ENCODE measurements at places on chromosomes 13 and 19.

DNA sequence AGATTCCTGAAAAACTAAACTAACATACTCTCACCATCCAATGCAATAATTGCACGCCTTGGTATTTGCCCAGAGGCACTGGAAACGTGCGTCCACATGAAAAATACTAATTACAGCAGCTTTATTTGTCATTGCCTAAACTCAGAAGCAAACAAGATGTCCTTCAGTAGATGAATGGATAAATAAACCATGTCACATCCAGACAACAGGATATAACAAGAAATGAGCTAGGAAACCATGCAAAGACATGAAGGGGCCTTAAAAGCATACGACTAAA, 25.0 kb downstream of the ELL start:
- DNase-seq: no peak

DNA sequence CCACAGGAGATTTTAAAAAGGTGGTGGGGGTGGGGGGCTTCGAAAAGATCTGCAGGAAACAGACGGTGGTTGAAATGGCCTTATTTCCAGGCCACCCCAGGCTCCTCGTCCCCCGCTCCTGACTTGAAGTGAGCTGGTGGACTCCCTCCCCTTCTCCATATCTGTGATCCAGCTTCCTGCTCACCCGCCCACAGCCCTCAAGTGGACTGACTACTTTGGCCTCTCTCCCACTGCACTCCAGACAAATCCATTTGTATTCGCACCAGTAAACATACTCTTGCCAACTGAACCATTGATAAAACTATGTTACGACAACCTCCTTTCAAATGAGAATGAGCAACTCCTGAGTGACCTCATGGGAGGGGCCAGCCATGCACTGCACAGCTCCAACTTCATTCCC, 259.5 kb downstream of the COL4A1 start:
- DNase-seq: no peak

DNA sequence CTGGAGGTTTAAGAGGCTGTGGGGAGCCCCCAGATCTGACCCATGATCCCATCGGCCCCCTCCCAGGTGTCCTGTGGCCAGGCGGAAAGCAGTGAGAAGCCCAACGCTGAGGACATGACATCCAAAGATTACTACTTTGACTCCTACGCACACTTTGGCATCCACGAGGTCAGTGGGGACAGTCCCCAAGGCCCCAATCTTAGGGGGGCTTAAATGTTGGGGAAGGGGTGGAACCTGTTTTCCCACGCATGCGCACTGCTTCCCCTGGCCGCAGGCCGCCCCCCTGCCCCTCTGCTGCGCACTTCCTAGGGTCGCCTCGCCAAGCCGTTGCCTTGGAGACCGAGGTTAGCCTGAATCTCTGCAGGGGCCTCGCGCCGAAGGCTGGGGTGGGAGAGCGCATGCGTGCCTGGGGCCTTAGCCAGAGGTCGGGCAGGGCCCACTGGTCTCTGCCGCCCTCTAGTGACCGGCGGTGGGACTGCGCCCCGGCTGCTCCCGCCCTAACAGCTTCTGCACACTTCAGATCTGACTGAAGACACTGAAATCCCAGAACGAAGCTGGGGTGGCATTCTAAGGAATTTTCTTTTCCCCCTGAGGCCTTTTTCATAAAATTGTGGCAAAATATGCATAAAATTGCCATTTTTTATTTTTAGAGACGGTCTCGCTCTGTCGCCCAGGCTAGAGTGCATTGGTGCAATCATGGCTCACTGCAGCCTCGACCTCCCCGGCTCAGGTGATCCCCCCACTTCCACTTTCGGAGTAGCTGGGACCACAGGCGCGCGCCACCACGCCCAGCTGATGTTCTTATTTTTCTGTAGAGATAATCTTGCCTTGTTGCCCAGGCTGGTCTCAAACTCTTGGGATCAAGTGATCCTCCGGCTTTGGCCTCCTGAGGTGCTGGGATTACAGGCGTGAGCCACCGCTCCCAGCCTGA, 3.6 kb downstream of the PRMT1 start:
- peak; percentile 92 for DNase-seq

DNA sequence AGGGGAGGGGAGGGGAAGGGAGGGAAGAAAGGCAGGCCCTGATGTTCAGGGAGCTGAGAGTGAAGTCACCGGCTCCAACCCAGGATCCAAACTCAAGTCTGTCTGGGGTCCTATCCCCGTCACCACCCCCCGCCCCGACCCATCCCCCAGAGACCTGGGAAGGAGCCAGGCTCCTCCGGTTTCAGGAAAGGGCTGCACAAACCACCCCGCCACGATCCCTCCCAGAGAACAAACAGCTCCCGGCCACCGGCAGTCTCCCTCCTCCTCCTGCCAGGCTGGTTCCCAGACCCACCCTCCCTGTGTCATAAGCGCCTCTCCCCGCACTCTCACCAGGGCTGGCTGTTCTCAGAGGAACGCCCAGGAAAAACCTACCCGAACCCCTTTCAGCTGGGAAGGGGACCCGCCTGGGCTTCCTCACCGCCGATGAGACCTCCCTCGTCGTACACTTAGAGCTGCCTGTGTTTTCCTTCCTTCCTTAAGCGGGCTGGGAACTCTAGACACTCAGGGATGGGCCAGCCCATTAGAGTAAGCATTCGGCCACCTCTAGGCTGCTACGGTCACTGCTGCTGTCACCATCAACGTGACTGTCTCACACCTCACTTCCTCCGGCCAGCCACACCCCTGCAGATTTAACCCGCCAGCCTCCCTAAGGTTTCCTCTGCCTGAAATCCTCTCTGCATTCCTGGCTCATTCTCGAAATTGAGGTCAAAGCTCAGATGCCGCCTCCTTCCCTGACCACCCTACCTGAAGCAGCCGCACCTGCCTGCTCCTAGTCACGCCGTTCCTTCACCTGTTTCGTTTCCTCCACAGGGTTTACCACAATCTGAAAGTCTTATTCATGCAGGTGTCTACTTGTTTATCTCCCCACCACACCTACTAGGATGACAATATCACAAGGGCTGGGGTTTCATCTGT, 6.3 kb upstream of the RDH13 start:
- DNase-seq: no peak

DNA sequence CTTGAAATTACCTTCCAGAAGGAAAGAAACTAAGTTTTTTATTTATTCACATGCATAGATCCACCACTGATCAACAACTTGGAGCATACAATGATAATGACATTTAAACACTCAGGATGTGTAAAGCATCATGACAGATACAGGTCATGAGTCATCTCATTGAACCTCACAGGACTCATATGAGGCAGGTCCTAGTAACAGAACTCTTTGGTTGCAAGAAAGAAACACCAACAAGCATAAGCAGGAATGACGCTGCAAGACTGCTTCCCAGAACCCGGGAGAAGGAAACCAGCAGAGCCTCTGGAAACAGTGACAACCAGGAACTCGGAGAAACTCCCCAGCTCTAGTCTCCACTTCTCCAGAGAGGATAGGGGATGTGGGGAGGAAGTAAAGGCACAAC, 60.8 kb upstream of the IPO5 start:
- no peak for DNase-seq

DNA sequence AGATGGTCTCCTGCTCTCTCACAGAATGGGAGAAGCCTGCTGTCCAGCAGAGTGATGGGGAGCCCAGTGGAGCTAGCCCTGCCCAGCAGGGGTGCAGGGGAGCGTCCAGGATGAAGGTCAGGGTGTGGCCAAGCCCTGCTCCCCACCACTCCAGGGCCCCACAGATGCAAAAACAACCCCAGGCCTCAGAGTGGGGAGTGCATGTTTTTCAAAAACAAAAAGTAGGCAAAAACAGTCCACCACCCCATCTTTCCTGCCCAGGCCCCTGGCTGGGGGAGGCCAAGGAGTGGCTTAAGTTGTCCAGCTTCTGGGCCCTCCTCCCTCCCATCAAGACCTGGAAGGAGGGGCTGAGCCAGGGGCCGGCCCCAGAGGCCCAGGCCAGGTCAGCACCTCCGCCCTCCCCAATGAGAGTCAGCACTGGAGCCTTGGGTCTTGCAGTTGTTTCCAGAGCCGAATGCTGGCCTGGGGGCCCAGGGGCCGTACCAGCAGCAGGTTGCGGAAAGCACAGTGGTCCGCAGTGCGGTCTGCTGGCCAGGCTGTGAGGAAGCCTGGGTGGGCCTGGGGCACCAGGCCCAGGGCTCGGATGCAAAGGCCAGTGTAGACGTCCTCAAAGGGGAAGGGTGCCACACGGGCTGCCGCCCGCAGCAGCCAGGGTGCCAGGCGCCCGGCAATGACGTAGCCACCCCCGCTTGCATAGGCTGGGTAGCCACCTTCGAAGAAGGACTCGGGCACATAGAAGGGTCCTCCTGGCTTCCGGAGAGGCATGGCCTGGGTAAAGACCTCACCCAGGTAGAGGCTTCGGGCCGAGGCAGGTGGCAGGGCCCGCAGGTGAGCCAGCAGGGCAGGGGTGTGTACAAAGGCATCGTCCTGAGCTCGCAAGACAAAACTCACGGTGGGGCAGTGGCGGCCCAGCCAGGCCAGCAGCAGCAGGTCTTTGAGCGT, 1.7 kb downstream of the B3GNT8 start:
- DNase-seq: no peak

DNA sequence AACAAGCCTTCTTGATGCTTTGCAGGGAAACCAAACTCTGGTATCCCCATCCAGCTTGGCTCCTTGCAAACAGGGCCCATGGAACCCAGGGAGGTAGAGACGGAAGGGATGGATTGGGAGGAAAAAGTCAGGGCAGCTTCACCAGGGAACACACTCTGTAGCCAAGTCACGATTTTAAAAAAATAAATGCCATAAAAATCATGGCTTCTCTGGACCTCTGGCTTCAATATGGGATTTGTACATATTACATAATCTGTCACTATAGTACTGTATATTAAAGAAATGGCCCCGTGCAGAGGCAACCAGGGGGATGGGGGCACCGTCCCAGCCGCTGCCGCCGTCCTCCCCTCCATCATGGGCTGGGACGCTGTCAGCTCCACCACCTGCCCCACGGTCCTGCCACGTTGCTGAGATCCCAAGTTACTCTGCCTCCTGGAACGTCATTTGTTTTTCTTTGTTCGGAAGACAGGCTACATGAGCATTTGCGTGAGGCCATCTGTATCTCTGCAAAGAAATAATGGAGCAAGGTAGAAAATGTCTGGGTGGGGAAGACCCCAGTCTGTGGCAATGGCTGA, 313.3 kb downstream of the ZNF536 start:
- no peak for DNase-seq

DNA sequence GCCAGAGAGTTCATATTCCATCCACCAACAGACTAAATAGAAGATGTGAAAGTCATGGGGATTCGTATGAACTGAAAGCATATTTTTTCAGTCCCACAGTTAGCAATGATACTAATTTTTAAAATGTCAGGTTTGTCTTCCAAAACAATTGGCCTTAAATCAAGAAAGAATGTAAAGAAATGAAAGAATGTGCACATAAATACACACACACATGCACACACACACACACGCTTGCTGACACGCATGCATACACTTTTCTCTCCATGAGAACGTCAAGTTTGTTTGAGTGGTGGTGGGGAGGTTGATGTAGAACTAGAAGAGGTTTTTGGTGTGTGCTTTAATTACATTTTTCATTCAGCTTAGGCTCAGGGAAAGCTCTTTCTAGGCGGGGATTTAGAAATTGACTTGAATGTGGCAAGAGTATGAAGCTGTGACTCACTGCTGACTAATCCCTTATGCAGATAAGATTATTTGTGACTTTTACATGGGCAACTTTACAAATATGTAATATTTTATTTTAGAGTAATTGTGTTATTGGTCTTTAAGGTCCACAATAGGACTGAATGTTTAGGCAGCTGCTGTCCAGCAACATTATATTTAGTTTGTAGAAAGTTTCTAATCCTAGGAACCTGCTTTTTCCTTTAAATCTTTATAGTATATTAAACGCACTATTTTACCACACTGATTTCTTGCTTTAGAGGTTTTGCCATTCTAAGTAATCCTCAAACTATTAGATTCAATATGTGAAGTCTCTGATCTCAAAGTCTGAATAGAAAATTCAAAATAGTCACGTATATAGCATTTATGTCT, 18.8 kb downstream of the FLT1 start:
- no peak for DNase-seq

DNA sequence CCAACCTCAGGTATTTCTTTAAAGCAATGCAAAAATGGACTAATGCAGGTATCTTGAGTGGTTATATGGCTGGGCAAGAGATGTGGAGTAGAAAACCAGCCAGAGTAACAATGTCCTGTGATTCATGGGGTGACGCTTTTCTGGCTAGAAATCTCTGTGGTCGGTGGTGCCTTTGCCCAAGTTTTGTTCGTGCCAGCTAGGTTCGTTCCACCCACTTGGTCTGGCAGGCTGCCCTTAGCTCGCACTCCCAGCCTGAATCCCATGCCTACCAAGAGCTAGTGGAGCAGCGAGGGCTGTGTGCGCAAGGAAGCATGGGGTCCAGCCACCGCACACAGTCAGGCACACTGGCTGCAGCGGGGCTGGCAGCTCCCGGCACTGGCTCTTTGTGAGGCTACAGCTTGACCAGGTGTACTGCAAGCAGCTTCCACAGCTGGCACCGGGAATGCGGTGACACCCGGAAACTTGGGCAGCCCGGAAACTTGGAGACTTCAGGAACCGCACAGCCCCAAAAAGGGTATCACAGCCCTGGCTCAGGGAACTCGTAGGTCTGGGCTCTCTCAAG, 349.6 kb upstream of the PCDH20 start:
- no peak for DNase-seq

DNA sequence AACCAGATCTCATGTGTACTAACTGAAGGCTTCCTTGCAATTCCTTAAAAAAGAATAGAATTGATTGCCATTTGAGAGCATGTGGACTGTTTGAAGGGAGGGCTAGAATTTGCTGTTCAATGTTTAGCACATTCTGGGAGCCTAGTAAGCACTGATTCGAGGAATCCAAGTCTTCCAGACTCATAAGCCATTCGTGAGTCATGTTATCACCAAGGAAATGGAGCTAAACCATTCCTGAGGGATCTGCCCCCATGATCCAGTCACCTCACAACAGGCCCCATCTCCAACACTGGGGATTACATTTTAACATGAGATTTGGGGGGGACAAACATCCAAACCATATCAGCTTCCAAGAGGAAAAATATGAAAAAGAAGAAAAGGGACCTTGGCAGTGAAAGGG, 276.4 kb downstream of the KCNRG start:
- no peak for DNase-seq

GRCh38 chr19:13154241-13154778, 4.1 kb downstream of the IER2 start:
- peak; percentile 44 for DNase-seq

DNA sequence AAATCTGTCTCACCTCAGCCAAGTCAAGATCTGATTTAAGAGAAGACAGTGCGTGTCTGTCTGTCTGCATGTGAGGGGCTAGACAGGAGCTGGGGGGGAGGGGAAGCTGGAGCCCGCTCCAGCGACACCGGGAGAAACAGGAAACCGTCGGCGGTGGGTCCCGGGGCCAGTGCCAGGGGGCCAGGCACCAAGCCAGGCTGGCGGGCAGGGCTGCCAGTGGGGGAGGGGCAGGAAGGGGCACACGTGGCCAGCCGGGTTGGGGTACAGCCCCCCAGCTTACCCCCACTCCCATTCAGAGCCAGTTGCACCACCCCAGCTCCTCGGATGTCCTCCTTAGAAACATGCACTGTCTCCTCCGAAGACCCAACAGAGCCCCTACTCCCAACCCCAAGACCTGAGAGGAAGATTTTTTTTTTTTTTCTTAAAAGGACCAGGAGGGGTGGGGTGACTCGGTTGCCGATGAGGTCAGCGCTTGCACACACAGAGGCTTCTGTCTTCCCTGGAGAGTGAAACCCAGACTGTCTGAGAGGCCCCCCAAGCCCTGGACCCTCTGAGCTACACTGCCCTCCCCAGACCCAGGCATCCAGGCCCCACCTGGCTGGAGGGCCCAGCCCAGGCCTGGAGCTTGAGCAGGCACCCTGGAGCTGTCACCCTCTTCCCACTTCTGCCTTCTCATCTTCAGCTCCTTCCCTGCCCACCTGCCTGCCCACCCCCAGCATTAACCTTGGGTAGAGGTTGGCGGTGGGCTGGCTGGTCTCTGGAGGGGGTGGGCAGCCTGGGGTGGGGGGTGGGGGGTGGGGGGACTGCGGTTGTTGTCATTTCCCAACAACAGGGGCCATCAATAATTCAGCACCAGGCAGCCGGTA, 4.0 kb downstream of the ERF start:
- no peak for DNase-seq

All from activated T-cell treated with anti-CD3 and anti-CD28 coated beads for 4 hours (primary cell).